ENCODE measurements at places on chromosomes 3 and 15.

GRCh38 chr3:50124052-50124799 is 30.9 kb upstream of the SEMA3F start:
- no peaks in the 10 kb centered on the region for H3K27me3 ChIP-seq
- H3K36me3 ChIP-seq = no peaks in the 10 kb centered on the region
- no peak for DNase-seq
- peaks cover 3% of the 10 kb centered on the region for H3K4me1 ChIP-seq

GRCh38 chr15:40875991-40876730 is 2.1 kb upstream of the RHOV start:
- no peaks in the 10 kb centered on the region for H3K36me3 ChIP-seq
- no peaks in the 10 kb centered on the region for H3K27me3 ChIP-seq
- no peak for DNase-seq
- H3K4me1 ChIP-seq = peaks cover 7% of the 10 kb centered on the region

DNA sequence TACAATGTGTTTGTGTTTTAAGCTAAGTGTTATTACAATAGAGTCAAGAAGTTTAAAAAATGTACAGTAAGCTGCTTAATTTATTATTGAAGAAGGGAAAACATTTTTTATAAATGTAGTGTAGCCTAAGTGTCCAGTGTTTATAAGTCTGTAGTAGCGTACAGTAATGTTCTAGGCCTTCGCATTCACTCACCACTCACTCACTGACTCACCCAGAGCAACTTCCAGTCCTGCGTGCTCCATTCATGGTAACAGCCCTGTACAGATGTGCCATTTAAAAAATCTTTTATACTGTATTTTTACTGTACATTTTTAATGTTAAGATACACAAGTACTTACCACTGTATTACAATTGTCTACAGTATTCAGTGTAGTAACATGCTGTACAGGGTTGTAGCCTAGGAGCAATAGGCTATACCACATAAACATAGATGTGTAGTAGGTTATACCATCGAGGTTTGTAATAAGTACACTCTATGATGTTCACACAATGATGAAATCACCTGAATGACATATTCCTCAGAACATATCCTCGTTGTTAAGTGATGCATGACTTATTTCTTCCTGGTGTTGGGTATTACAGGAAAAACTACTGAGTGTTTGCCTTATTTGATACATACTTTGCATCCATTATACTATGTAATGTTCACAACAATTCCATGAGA is 156.6 kb upstream of the NUDT16 start:
- H3K4me3 ChIP-seq = no peak overlapping the region
- H3K36me3 ChIP-seq = no peaks in the 10 kb centered on the region
- no peak for DNase-seq
- no peaks in the 10 kb centered on the region for H3K4me1 ChIP-seq

- H3K27me3 ChIP-seq = no peaks in the 10 kb centered on the region
- H3K36me3 ChIP-seq = no peaks in the 10 kb centered on the region
- no peak overlapping the region for H3K4me3 ChIP-seq
- peak; percentile 55 for DNase-seq
- peaks cover 21% of the 10 kb centered on the region for H3K4me1 ChIP-seq
- peak overlapping the region; percentile 74 for H3K27ac ChIP-seq
Measured at GRCh38 chr3:113148284-113148683, 63.1 kb upstream of the BOC start.

DNA sequence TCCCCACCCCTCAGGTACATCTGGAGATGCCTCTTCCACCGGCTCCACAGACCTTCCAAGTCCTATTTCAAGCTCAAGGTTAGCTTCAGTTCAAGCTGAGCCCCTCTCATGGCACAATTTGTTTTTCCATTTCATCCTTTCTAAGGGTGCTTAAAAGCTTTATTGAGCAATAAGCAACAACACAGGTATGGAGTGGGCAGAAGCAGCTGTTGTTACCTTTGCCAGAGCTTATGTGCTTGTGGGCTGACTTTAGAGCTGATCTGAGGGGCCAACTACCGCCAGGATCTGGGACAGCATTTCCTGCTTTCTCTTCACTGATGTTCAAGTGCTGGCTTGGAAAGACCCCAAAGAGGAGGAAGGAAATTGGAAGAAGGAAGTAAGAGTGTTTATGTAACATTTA is 140.0 kb upstream of the KLHL25 start:
- H3K27ac ChIP-seq = no peak overlapping the region
- no peak for DNase-seq
- no peak overlapping the region for H3K4me3 ChIP-seq
- no peaks in the 10 kb centered on the region for H3K36me3 ChIP-seq
- no peaks in the 10 kb centered on the region for H3K4me1 ChIP-seq

DNA sequence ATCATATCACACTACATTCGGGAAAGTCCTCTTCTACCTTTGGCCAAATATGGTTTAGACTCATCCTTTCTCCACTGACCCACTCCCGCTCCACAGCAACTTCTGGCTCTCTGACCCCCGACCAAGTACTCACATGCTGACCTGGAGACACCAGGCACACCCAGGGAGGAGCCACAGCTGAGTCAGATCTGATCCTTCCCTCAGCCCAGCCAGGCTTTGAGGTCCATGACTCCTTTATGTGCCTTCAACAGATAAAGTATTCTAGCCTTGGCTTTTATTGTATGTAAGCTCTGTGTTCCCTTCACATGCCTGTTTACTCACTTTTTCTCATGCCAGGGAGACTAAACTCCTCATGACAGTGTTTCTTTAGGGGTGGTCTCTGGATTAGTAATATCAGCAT is 166.9 kb upstream of the UMPS start:
- H3K27me3 ChIP-seq = no peaks in the 10 kb centered on the region
- no peaks in the 10 kb centered on the region for H3K4me1 ChIP-seq
- no peak for DNase-seq
- H3K36me3 ChIP-seq = no peaks in the 10 kb centered on the region
- no peak overlapping the region for H3K27ac ChIP-seq
- H3K4me3 ChIP-seq = no peak overlapping the region

- no peaks in the 10 kb centered on the region for H3K36me3 ChIP-seq
- H3K27me3 ChIP-seq = no peaks in the 10 kb centered on the region
- no peak overlapping the region for H3K4me3 ChIP-seq
- H3K4me1 ChIP-seq = no peaks in the 10 kb centered on the region
Measured at GRCh38 chr3:150130404-150131100, 159.9 kb upstream of the PFN2 start.

GRCh38 chr3:172176061-172176770 is 136.8 kb downstream of the FNDC3B start:
- no peak overlapping the region for H3K4me3 ChIP-seq
- H3K4me1 ChIP-seq = no peaks in the 10 kb centered on the region
- no peaks in the 10 kb centered on the region for H3K36me3 ChIP-seq
- no peaks in the 10 kb centered on the region for H3K27me3 ChIP-seq
- no peak for DNase-seq

DNA sequence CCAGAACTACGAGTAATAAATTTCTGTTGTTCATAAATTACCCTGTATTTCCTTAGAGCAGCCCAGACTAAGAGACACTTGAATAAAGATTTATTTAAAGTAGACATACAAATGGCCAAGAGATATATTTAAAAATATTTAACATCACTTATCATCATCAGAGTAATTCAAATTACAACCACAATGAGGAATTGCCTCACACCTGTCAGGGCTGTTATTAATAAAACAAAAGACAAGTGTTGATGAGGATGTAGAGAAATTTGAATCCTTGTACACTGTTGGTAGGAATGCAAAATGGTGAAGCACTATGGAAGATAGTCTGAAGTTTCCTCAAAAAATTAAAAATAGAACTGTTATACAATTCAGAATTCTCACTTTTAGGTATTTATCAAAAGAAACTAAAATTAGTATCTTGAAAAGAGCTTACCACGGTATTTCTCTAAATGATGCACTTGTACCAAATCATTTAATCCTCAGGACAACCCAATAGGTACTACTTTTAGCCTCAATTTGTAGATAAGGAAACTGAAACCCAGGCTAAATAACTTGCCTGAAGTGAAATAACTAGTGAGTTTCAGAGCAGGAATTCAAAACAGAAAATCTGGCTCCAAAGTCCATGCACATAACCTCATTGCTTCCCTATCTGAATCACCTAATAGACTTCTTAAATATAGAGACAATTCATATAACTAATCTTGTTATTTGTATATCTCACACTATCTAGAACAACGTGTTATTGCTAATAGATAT is 69.4 kb downstream of the ZBTB20 start:
- H3K27me3 ChIP-seq = no peaks in the 10 kb centered on the region
- H3K4me3 ChIP-seq = no peak overlapping the region
- H3K27ac ChIP-seq = no peak overlapping the region
- no peaks in the 10 kb centered on the region for H3K4me1 ChIP-seq
- DNase-seq = no peak
- H3K36me3 ChIP-seq = no peaks in the 10 kb centered on the region

GRCh38 chr3:107633327-107634098 is 110.8 kb downstream of the BBX start:
- H3K27me3 ChIP-seq = no peaks in the 10 kb centered on the region
- no peak overlapping the region for H3K27ac ChIP-seq
- no peaks in the 10 kb centered on the region for H3K4me1 ChIP-seq
- H3K36me3 ChIP-seq = no peaks in the 10 kb centered on the region
- no peak for DNase-seq
- no peak overlapping the region for H3K4me3 ChIP-seq

GRCh38 chr15:34853001-34853758 is 57.8 kb upstream of the ACTC1 start:
- peaks cover 9% of the 10 kb centered on the region for H3K4me1 ChIP-seq
- H3K36me3 ChIP-seq = no peaks in the 10 kb centered on the region
- no peak overlapping the region for H3K4me3 ChIP-seq
- H3K27ac ChIP-seq = no peak overlapping the region

GRCh38 chr3:3705090-3705775 is 94.0 kb upstream of the LRRN1 start:
- no peak overlapping the region for H3K27ac ChIP-seq
- no peaks in the 10 kb centered on the region for H3K36me3 ChIP-seq
- H3K4me1 ChIP-seq = no peaks in the 10 kb centered on the region
- no peak overlapping the region for H3K4me3 ChIP-seq

GRCh38 chr15:44286814-44287452 is 1.6 kb upstream of the GOLM2 start:
- no peak for DNase-seq
- H3K27me3 ChIP-seq = no peaks in the 10 kb centered on the region
- H3K4me1 ChIP-seq = no peaks in the 10 kb centered on the region

- peaks cover 11% of the 10 kb centered on the region for H3K4me1 ChIP-seq
- DNase-seq = no peak
- H3K27ac ChIP-seq = no peak overlapping the region
- no peaks in the 10 kb centered on the region for H3K36me3 ChIP-seq
Measured at GRCh38 chr15:89332446-89332845, 2.2 kb downstream of the POLG start.

DNA sequence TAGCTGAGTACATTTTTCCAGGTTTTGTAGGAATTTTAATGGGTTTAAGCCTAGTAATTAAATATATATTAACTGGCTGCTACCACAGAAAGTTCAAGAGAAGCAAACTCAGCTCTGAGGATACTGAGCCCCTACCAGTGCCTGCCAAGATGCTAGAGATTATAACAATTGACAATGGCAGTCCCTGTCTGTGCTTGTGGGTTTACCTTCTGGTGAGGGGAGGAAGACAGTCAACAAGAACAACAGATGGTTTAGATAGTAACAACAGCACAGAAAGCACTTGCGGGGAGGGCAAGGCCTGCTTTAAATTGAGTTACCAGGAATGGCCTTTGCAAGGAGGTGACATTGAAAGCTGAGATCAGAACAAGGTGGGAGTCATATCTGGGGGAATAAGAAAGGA is 56.6 kb upstream of the ARHGEF3 start:
- H3K4me1 ChIP-seq = no peaks in the 10 kb centered on the region
- no peaks in the 10 kb centered on the region for H3K36me3 ChIP-seq
- no peak overlapping the region for H3K27ac ChIP-seq
- H3K4me3 ChIP-seq = no peak overlapping the region
- DNase-seq = no peak
- H3K27me3 ChIP-seq = no peaks in the 10 kb centered on the region

DNA sequence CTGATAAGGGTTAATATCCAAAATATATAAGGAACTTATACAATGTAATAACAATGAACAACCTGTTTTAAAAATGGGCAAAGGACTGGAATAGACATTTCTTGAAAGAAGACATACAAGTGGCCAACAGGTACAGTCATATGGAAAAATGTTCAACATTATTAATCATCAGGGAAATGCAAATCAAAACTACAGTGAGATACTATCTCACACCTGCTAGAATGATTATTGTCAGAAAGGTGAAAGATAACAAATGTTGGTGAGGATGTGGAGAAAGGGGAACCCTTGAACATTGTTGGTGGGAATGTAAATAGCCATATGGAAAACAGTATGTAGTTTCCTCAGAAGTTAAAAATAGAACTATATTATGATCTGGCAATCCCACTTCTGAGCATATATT is 20.4 kb downstream of the GOLM2 start:
- H3K4me3 ChIP-seq = no peak overlapping the region
- H3K36me3 ChIP-seq = no peaks in the 10 kb centered on the region
- H3K27ac ChIP-seq = no peak overlapping the region

GRCh38 chr3:177932750-177933660 is 603.2 kb upstream of the KCNMB2 start:
- H3K27me3 ChIP-seq = no peaks in the 10 kb centered on the region
- DNase-seq = no peak
- H3K36me3 ChIP-seq = no peaks in the 10 kb centered on the region
- no peaks in the 10 kb centered on the region for H3K4me1 ChIP-seq

DNA sequence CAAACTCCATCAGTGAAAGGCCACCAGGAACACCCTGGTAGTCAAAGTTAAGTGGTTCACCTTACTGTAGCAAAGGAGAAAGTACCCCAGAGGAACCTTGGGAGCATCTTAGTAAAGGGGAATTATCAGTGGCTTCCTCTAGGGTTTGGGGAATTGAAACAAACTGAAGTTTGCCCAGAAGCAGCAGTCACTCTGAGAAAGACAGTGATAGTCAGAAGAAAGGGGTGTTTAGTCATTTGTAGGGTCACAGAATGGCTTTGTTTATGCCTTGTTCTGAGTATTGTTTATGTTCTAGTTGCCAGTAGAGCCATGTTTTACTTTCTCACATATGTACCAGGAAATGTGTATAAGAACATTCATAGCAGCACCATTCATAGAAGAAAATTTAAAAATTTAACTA is 93.8 kb downstream of the FHIT start:
- H3K4me3 ChIP-seq = no peak overlapping the region
- H3K36me3 ChIP-seq = no peaks in the 10 kb centered on the region
- H3K27me3 ChIP-seq = no peaks in the 10 kb centered on the region
- DNase-seq = no peak

GRCh38 chr3:194508491-194509453 is 22.0 kb upstream of the ATP13A3 start:
- DNase-seq = no peak
- H3K4me1 ChIP-seq = no peaks in the 10 kb centered on the region
- no peak overlapping the region for H3K27ac ChIP-seq
- no peak overlapping the region for H3K4me3 ChIP-seq
- H3K36me3 ChIP-seq = no peaks in the 10 kb centered on the region

- no peak overlapping the region for H3K27ac ChIP-seq
- no peak overlapping the region for H3K4me3 ChIP-seq
- H3K36me3 ChIP-seq = no peaks in the 10 kb centered on the region
Measured at GRCh38 chr3:126197854-126198584, 17.6 kb upstream of the ALDH1L1 start.
